ENCODE measurements at places on chromosomes 3 and 15. TPM values are rescaled to one million over a fixed set of nuclear protein-coding genes. Genes with fewer than 3 reads are reported as not detected.
A peak's percentile ranks its signal among the peaks of the same experiment; 100 is the strongest.

GRCh38 chr15:77059786-77060361, 11.0 kb downstream of the TSPAN3 start:
- DNase-seq = no peak

- DNase-seq = no peak
Observed at GRCh38 chr3:44984335-44984734, 8.3 kb downstream of the EXOSC7 start.

DNA sequence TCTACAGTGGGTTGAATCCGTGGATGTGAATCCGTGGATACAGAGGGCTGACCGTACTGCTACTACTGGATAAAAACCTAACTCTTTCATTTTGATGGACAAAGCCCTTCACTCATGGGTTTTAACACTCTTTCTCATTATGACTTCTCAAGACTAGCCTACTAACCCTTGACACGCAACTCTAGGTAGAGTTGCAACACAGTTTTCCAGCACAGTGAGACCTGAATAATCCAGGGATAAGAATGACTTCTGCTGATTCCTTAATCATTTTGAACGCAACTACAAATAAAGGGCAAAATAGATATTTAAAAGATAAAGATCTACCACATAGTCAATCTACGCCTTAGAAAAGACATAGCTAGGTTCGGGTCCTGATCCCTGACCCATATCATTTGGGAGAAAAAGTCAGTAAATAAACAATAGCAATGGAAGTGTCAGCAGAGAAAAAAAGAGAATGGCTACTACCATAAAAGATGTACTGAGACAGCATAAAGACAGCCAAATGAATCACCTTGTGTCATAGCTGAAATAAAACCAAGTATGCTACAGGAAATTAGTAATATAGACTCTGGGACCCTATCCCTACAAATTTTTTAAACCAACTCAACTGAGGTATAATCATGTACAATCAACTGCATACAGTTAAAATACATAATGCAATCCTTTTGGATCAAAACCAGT, 87.6 kb downstream of the DPH6 start:
- no peak for DNase-seq

- no peak for DNase-seq
Observed at GRCh38 chr15:79432345-79433275, 474 bp downstream of the MINAR1 start.

- DNase-seq = no peak
Observed at GRCh38 chr3:20215636-20216035, 29.6 kb upstream of the SGO1 start.

DNA sequence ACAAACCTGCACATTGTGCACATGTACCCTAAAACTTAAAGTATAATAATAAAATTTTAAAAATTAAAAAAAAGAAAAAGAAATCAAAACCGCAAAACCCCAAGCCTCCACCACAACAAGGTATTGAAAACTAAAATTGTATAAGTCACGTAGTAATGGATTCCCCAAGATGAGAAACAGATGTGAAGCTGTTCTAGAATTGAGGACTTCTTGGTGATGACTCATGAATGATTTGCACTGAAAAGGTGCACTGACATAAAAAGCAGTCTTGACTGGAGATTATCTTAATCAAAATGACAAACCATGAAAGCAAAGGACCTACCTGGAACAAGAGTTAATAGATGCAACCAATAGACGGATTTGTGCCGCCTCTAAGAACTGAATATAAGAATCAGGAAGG, 225.8 kb downstream of the MYRIP start:
- no peak for DNase-seq

DNA sequence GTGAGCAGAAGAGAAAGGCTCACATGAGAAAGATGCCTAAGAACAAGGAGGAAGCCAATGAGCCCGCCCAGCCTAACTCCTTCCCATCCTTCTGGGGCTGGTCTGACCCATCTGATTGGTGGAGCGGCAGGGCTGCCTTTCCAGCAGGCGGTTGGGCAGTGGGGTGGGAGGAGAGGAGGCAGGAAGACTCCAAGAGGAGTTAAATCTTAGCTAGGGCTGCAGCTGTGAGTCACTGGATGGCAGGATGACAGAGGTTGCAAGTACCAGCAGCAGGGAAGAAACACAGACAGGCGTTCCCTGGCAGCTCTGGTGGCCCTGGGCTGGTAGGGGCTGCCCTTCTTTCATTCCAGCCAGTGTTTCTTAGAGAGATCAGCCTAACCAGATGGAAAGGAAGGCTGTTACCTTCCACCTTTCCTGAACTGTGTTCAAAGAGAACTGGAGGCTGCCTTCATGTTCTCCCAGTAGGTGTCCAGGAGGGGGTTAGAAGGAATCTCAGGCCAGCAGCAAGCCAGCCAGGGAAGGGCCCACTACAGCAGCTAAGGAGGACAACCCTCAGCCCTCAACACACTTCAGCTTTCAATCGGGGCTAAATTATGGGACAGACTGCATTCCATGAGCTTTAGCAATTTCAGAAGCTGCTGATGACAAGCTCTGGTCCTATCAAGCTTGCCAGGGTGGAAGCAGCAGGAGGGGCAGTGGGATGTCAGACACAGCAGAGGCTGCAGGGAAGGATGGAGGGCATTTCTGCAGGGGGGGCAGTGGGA, 50.3 kb downstream of the CHSY1 start:
- peak; percentile 88 for DNase-seq

GRCh38 chr3:74739242-74739641, 124.8 kb upstream of the CNTN3 start:
- DNase-seq = no peak

DNA sequence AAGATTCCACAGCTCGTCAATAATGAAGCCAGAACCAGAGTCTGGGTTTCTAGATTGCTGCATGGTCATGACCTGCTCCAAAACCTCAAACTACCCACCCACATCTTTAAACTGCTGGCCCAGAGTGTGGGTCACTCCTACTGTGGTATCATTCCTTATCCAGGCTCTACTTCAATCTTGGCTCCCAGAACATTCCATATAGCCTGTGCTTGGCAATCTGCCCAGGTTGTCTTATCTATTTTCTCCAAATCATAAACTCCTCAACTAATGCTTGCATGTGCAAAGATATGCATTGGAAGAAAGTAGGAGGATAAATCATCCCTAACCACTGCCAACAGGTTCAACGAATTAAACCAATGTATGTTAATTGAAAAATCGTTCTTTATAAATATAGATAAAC, 169.7 kb downstream of the ANXA2 start:
- no peak for DNase-seq

GRCh38 chr3:117788061-117788460, 1078.5 kb downstream of the TUSC7 start:
- DNase-seq = peak; percentile 62

DNA sequence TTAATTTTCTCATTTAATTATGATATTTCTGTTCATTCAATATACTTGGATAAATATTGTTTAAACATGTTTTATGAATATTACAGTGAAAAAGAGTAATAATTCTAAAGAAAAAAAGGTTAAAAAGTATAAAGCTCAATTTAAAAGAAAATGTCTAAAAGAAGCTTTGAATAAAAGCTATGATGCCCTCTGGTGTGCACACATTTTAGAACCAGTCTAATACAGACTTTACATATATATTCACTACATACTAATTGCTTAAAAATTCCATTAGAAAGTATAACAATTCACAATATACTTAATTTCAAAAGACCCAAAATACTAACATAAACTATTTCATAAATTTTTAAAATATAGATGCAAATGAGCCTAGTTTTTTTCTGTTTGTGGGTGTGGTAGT, 909.1 kb upstream of the ROBO1 start:
- DNase-seq = no peak

DNA sequence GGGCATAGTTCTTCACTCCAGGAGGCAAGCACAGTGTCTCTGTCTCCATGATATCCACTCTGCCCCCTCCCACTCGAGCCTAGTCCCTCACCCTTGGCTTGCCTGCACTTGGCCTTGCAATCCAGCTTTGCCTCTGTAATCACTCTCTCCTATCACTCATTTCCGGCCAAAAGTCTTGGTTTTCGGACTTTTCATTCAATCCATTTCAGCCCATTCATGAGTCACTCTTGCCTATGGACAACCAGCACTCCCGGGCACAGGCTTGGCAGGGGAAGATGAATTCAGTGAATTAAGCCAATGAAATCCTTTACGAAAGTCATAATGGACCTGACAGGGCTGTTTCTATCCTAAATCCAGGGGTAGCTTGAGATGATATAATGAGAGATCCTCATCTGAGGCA, 21.7 kb downstream of the DAZL start:
- DNase-seq = no peak

GRCh38 chr3:152471814-152472671, 203.3 kb downstream of the MBNL1 start:
- peak; percentile 81 for DNase-seq

DNA sequence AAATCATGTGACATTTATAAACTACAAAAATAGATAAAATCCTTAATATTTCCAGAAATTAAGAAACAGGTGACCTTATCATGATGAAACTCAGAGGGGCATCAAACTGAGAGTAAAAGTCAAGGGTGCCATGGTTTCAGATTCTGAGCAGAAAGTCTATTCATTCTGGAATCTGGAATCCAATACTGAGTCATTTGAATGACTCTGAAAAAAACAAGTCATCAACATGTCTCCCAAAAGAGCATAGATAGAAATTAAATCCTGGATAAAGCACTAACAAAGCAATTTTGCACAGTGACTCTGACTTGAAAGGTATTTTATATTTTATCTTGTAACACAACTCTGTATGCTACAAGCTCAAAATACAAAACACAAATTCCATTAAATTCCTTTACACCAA, 23.4 kb downstream of the STAC start:
- no peak for DNase-seq

DNA sequence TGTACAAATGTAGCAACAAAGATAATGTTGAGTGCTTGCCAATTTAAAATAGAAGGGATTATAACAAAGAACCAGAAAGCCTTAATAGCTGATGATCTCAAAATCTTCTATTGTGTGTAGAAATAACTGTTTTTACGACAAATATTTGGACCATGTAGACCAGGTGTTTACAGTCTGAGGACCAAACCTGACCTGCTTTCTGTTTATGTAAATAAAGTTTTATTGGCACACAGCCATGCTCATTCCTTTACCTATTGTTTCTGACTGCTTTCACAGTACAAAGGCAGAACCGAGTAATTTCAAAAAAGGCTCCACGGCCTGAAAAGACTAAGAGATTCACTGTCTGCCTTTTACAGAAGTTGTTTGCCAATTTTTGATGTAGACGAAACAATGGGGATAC, 91.8 kb downstream of the GOLIM4 start:
- DNase-seq = no peak

DNA sequence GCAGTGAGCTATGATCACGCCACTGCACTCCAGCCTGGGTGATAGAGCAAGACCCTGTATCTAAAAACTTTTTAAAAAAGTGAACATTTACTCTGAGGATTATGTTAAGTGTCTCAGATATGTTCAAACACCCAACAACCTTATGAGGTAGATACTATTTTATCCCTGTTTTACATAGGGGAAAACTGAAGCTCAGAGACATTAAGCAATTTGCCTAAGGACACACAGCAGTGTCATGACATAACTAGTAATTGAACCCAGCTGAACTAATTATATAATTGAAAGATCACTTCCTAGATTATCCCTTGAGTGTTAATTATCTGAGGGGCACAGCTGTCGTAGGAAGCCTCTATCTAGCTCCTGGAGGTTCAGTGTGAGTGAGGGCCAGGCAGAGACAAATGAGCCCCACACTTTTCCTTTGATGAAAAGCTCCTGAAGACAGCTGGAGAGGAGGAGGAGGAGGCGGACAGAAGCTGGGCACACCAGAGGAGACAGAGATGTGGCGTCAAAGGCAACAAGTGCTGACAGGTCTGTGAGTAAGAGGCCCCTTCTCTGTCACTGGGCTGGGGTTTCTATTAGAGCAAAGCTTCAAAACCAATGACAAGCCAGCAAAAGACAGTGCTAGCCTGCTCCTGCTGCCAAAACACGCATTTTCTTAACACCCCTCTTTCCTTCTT, 20.5 kb downstream of the TRH start:
- DNase-seq = no peak

GRCh38 chr3:138496436-138496835, 62.0 kb downstream of the ESYT3 start:
- no peak for DNase-seq

GRCh38 chr3:4568841-4569240, 75.7 kb downstream of the ITPR1 start:
- no peak for DNase-seq

DNA sequence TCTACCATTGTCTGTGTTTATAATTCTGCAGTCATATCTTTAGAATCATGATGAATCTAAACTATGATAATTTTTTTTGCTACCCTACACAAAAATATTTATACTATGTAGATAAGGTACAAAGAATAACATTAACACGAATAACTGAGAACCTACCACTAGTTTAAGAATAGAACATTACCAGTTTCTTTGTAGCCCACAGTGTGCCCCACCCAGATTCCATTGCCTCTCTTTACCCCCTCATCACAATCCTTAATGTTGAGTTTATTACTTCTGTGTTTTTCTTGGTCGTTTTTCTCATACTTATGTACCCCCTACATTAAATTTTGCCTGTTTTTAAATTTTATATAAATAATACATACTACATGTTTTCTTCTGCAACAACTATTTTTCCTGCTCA, 140.5 kb downstream of the BBX start:
- no peak for DNase-seq

GRCh38 chr15:66954601-66955000, 110.8 kb upstream of the SMAD3 start:
- no peak for DNase-seq

GRCh38 chr3:50623840-50624474, 7.0 kb downstream of the MAPKAPK3 start:
- no peak for DNase-seq

DNA sequence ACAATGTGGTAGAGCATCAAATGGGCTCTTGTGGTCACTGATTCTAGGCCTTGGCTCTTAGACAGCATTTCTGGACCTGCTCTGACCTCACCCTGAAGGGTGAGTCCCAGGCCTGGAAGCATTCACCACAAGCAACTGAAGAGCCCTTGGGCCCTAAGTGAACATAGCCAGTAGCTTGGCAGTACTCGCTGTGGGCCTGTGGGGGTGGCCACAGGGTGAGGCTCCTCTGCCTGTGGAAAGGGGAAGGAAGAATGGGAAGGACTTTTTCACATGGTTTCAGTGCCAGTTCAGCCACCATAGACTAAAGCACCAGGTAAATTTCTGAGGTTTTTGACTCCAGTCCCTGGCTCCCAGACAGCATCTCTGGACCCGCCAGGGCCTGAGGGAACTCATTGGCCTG, 5.1 kb upstream of the ZSCAN2 start:
- DNase-seq = no peak

- no peak for DNase-seq
Observed at GRCh38 chr3:195893044-195893395, 15.3 kb downstream of the TNK2 start.

GRCh38 chr15:38696109-38696727, 131.6 kb upstream of the RASGRP1 start:
- no peak for DNase-seq

CHST13 gene
- 0.89 TPM for total RNA-seq

ST8SIA2 gene
- total RNA-seq = not detected

NR1I2 gene
- not detected for total RNA-seq

GOLGA6L7 gene
- not detected for total RNA-seq

RASGRP1 gene
- total RNA-seq = 1.2 TPM

RBMS3 gene
- total RNA-seq = 161 TPM

CCDC39 gene
- 0.58 TPM for total RNA-seq

ADAMTS9 gene
- 185 TPM for total RNA-seq

All from sciatic nerve (tissue), 2 donors.